ENCODE measurements at places on chromosomes 7 and 10. TPM values are rescaled to one million over a fixed set of nuclear protein-coding genes. Genes with fewer than 3 reads are reported as not detected.

DNA sequence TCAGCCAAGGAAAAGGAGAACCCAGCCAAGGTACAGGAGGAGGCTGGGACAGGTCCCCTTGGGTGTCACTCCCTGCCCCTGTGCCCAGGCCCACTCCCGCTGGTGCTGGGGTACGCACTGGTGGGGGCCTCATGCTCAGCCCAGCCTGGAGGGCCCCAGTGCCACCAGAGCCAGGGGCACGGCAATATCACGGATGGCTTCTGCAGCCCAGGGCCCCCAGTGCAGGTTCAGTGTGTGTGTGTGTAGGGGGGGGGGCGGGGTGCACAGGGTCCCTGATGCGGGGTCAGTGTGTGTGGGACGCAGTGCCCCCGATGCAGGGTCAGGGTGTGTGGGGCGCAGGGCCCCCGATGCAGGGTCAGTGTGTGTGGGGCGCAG is 23.4 kb upstream of the ZNF716 start:
- no peak for DNase-seq

- DNase-seq: no peak
Observed at GRCh38 chr10:71810048-71810750, 36.9 kb upstream of the VSIR start.

DNA sequence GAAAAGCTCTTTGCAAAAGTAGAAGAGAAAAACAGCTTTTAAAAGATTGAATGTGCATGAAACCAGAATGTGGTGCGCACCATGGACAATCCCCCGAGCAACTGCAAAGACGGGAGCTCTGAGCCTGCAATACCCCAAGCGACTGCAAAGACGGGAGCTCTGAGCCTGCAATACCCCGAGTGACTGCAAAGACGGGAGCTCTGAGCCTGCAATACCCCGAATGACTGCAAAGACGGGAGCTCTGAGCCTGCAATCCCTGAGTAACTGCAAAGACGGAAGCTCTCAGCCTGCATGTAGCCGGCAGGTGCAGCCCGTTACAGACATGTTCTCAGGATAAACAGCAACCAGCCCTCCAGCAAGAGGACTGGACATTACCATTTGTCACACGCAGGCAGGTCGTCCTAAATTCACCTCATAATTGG is 6.2 kb downstream of the ZNF775 start:
- no peak for DNase-seq

DNA sequence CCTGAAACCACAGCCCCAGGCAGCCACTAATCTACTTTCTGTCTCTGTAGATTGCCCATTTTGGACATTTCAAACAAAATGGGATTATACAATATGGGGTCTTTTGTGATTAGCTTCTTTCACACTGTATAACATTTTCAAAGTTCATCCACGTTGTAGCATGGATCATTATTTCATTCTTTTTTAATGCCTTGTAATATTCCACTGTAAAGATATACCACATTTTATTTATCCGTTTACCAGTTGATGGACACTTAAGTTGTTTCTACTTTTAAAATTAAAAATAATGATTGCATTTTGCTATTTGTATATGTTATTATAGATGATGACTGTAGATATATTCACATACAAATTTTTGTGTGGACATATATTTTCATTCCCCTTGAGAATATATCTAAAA is 60.7 kb downstream of the CUBN start:
- no peak for DNase-seq

GRCh38 chr7:135825406-135825805 is 76.8 kb upstream of the FAM180A start:
- DNase-seq: no peak

- no peak for DNase-seq
Observed at GRCh38 chr10:128062881-128063563, 63.2 kb downstream of the MKI67 start.

- no peak for DNase-seq
Observed at GRCh38 chr7:90825779-90826178, 229.7 kb downstream of the CDK14 start.

GRCh38 chr7:80467069-80467468 is 44.8 kb downstream of the GNAT3 start:
- DNase-seq: no peak

GRCh38 chr7:155007947-155008346 is 5.0 kb upstream of the PAXIP1 start:
- DNase-seq: no peak

DNA sequence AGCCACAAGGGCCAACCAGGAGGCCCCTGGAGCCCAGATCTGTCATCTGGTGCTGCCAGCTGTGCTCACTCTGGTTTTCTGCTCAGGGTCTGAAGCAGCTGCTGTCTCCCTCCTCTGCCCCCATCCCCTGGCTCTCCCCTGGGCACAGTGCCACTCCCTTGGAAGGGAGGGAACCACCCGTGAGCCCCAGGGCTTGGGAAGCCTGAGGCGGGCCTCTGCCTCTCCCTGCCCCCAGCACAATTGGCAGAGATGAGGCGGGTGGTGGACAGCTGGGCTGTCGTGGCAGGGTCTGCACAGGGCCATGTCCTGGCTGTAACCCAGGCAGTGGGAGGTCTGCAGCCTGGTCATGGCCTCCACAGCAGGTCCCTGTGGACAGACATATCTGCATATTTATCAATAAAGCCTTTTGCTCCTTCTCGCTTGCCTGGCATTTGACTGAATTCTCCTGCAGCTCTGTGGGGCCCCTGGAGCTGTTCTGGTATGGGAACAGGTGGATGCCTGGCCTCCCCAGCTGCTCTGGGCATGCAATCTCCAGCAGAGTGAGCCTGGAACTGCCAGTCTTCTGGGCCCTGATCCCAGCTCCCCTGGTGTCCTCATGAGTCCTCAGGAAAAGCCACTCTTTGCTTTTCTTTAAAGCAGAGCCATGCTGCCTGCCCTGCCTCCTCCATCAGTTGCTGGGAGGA is 1.6 kb upstream of the ANKRD2 start:
- DNase-seq: peak; percentile 24

- DNase-seq: no peak
Observed at GRCh38 chr10:95178266-95178665, 15.8 kb upstream of the ACSM6 start.

- DNase-seq: no peak
Observed at GRCh38 chr10:125911145-125911544, 14.8 kb downstream of the FANK1 start.

GRCh38 chr10:46552526-46553237 is 3.8 kb downstream of the GPRIN2 start:
- no peak for DNase-seq

DNA sequence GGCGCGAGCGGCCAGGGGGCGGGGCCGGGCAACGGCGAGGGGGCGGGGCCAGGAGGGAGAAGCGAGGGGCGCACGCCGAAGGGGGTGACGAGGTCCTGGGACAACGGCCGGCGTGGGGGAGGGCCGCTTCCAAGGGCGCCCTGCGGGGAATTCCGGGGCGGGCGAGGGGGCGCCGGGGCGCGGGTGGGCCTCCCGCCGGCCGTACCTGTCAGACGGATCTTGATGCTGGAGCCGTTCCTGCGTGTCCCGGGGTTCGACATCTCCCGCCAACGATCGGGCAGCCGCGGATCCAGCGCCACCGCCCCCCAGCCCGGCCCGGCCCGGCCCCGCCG is 421 bp downstream of the SMURF1 start:
- no peak for DNase-seq

DNA sequence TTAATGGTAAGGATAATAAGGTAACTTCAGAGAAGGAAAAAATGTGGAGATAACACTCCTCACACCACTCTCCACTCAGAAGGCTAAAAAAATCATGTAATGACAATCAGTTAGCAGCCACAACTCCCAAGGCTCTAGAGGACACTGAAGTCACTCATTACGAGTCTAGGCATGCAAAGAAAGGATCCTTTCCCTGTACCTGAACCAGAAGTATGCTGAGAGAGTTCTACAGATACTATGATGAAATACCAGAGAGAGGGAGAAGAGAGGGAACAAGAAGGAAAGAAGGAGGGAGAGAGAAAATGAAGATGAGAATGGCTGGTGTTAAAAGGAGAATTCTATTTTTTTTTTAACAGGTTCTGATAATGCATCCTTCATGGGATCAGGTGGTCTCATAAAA is 224.3 kb upstream of the PLXNA4 start:
- DNase-seq: no peak

DNA sequence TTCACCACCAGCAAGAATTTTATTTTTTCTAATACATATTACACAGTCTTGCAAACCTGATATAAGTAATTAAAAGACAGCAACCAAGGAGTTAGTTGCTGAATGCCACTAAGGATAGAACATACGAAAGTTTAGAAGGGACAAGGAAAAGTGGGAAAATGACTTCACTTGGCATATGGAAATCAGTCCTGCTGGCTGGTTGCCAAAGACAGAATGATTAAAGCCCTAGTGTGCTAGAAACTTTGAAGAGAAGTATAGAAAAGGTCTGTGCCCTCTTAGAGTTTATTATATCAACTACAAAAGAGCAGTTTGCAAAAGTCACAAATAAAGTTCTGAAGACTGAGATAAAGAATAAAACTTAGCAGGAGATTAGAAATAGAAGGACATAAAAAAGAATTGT is 5.8 kb upstream of the YAE1 start:
- DNase-seq: no peak

DNA sequence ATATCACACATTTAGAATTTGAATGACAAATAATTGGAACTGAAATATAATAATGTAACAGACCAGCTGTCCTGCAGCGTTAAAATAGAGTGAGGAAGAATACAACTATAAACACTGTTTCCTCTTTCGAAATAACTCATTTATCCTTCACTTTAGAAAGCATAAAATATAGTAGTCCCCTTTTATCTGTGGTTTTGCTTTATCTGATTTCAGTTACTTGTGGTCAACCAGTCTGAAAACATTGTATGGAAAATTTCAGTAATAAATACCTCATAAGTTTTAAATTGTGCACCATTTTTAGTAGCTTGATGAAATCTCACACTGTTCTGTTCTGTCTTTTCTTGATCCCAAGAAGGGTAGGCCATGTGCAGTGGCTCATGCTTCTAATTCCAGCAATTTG is 31.7 kb downstream of the POLR1F start:
- no peak for DNase-seq

DNA sequence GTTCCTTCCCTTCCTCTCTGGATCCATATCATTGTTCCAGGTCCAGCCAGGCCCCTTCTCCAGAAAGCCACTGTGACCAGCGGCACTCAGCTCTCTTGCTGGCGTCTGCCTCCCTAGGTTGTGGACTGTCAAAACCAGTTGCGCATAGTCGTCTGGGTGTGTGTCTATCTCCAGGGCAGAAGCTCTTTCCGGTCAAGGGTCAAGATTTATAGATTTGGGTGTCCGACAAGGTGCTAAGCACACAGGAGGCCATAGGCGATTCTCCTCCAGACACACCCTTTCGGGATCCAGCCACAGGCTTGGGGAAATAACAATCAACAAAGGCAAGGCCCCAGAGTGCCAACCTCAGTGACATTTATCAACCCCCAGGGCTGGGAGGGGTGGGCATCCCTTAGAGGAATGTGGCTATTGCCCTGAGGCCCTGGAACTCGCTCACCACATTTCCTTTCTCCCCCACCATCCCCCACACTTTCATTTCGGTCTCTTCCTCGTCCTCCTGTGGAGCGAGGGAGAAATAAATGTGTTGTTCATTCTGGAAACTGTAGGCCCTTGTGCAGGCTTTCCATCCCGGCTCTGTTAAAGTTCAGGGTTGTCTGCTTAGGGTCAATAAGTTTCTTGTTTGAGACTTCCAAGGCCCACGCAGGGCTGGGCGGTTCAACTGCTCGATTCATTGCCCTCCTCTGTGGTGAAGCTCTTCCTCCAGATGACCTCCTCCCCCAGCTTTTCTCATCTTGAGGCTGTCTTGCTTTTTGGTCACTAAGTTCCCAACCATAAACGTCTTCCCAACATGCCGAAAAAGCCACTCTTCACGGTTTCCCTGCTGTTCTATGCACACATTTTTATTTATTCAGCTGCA is 57.9 kb downstream of the AFAP1L2 start:
- no peak for DNase-seq

- DNase-seq: no peak
Observed at GRCh38 chr7:95658676-95659075, 62.4 kb upstream of the PDK4 start.

DNA sequence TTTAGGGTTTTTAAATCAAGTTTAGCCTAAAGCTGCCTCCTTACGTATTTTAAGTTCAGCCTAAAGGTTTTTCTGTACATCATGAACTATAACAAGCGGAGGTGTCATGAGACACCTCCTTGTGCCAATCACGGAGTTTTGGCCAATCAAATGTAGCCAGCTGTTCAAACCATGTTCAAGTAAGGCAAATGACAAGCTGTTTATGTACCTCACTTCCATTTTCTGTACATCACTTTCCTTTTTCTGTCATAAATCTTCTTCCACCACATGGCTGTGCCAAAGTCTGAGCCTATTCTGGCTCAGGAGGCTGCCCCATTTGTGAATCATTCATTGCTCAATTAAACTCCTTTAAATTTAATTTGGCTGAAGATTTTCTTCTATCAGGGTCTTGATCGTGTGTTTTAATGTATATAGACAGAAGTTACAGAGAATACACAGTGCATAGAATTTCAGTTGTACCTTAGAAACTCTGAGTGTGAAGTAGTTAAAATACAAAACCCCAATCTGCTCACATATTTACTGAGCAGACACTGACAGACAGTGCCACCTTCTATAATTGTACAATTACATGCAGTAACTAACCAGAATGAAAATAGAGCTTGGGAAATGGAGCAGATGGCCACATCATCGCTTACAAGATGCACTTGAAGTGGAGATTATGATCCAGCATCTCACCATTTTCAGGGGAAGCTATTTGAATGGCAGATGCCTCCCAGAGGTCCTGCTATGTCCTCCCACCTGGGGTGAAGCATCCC is 76.9 kb upstream of the LANCL2 start:
- no peak for DNase-seq

DNA sequence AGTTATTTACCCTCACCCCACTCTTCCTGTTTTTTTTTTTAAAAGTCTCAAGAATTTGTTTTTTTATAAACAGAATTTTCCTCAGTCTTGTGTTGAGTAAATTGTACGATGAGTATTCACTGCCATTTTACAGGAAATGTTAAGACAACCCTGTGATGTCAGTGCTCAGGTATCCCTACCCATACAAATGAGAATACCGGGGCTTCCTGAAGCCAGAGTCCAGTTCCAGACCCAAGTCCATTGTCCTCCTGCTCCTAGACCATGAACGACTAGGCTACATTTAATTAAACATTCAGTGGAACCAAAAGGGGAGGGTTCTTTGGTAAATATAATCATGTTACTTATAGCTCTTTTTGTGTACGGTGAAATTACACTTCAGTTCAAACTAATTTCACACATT is 79.2 kb downstream of the GNAI1 start:
- DNase-seq: no peak

GRCh38 chr7:117008886-117009531 is 55.7 kb downstream of the ST7 start:
- no peak for DNase-seq

- no peak for DNase-seq
Observed at GRCh38 chr10:72292223-72292691, 18.5 kb downstream of the DDIT4 start.

Gene ELOVL3
- not detected for total RNA-seq

Gene AHCYL2
- total RNA-seq: 5.5 TPM

Gene CLCN1
- not detected for total RNA-seq

Gene FAM25C
- not detected for total RNA-seq

Gene SPDYE2
- not detected for total RNA-seq

Gene GPNMB
- total RNA-seq: 65.4 TPM

Gene NUDT5
- 67.7 TPM for total RNA-seq

Gene COBL
- not detected for total RNA-seq

Gene SFTPD
- not detected for total RNA-seq

Gene PRLHR
- not detected for total RNA-seq

Gene TMEM229A
- not detected for total RNA-seq

Gene MGAM2
- not detected for total RNA-seq

Gene TAS2R16
- not detected for total RNA-seq

Gene SPOCK2
- not detected for total RNA-seq

Gene CYP3A4
- not detected for total RNA-seq

Gene PSPH
- 125 TPM for total RNA-seq

Gene CDK1
- 131 TPM for total RNA-seq

Gene CYP2C18
- total RNA-seq: not detected

Gene DNAJC9
- total RNA-seq: 31.1 TPM
